Activated CD4-positive, alpha-beta T cell treated with anti-CD3 and anti-CD28 coated beads, Interleukin-2, amount 50 U/mL, for 1 hour (primary cell): ENCODE measurements at places on chromosomes 11 and 22.

DNA sequence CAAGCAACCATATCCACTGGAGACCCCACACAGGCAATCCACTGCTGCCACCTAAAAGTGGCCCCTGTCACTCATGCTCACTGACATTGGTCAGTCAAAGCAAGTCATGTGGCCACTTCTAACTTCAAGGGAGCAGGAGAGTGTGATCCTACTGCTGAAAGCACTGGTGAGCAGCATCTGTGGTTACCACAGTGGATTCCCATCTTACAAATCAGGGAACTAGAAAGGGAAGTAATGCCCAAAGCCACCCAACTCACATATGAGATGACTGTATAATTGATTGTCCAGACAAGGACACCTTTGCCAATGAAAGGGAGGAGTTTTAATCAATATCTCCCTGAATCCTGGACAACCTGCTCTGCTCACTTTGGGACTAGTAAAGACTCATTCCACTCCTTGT is 17.7 kb downstream of the RCN1 start:
- DNase-seq = no peak

DNA sequence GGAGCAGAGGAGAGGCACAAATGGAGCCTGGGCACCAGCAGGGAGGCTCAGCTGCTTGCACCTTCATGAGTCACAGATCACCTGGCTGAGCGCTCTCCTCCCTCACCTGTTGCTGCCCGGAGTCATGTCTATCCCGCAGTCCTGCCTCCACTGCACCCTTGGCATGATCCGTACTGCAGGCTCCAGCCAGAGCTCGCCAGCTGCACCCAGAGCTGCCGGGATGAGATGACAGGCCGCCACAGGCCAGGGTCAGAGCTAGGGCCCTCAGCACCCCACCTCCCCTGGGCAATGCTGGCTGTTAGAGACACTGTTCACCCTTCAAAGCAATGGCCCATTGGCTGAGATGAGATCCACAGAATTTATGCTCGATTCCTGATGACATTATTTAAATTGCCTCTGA is 702.8 kb downstream of the TBC1D22A start:
- no peak for DNase-seq

GRCh38 chr22:27913162-27913741 is 5.8 kb downstream of the PITPNB start:
- DNase-seq = no peak

DNA sequence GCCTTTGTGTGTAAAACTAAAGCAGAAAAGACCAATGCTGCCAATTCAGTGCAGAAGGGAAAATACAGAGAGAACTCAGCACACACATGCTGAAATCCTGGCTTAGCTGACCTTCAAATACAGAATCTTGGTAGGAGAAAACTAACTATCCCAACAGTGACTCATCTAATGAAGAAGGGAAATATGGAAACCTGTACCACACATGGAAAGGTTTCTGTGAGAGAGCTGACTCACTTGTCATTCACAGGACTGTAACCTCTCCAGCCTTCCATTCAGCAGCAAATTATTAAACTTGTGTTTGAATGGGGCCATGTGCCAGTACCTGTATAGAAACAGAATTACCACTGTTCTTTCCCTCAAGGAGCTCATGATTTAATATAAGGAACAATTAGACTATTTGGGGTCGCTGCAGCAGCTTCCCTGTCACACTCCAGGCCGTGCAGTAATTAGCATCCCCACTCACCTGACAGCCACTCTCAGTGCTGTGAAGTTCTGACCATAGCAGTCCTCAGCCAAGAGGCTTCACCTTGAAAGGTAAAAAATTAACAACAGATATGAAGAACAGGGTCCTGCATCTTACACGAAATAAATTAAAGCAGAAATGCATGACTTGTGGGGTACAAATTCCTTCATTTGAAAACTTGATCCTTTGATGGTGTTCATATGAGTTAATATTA is 53.9 kb downstream of the MSANTD4 start:
- no peak for DNase-seq

- no peak for DNase-seq
These were observed 231.5 kb downstream of the NXPE2 start for GRCh38 chr11:114909866-114910265.

GRCh38 chr11:104531075-104531474 is 367.1 kb upstream of the PDGFD start:
- no peak for DNase-seq

- no peak for DNase-seq
These were observed at the start of gene APOL4 for GRCh38 chr22:36201630-36202319. Gene APOL4 (minus strand): TSS chr22:36201809. CDS start chr22:36201734, 75 bp downstream.

- no peak for DNase-seq
These were observed 266.7 kb downstream of the LARGE1 start for GRCh38 chr22:33653532-33654063.

GRCh38 chr11:119472186-119472855 is 49.3 kb upstream of the THY1 start:
- no peak for DNase-seq

DNA sequence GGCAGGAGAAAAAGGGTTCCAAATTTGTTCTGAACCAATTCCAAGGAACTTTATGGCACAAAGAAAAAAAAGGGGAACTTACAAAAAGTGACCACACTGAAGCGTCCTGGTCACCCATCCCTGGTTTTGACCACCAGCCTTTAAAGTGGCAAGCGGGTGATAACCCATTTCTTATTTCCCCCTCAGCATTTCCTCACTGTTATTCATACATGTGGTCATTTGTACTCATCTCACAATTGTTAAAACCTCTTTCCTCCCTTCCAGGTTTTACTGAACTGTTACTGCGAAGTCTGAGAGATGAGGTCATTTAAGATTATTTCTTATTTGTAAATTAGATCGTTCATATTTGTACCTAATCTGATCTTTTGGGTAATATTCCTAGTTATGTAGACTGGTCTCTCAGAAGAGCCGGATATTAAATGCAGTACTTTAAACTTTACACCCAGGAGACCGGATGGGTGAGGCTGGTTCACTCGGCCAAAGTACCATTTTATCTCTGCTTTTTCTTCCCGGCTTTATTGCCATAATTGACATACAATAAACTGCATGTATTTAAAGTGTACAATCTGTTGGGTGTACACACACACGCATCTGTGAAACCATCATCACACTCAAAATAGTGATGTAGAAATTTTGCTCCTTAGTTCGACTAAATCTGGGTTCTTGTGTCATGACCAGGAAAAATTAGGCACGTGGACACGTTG is 47.0 kb downstream of the CDPF1 start:
- no peak for DNase-seq

DNA sequence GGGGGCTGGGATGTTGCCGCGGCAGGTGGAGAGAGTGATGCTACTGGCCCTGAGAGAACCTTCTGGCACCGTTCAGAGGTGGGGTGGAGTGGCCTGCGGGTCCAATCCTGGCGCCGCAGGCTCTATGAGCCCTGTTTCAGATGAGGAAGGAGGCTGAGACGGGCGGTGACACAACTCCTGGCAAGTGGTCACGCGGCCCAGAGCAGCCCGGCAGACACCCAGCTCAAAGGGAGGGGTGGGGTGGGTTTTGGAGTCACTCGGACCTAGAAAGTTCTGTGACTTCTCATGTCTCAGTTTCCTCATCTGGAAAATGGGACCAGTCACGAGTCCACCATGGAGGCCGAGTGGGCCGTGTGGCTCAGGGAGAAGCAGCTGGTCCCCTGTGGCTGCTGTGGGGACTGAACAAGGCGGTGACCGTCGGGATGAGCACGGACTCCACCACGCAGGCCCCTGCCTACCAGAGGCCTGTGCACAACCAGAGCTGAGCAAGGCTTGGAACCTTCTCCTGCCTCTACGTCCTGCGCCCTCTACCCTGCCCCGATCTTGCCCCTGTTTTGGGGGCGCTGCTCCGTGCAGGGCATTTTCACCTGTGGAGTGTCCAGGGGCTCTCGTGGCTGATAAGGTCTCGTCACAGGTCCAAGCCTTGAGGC is 3.7 kb downstream of the TSPO start:
- DNase-seq = no peak

GRCh38 chr11:69808667-69809086 is 10.5 kb downstream of the FGF3 start:
- no peak for DNase-seq
